ENCODE measurements at places on chromosomes 4 and X.

DNA sequence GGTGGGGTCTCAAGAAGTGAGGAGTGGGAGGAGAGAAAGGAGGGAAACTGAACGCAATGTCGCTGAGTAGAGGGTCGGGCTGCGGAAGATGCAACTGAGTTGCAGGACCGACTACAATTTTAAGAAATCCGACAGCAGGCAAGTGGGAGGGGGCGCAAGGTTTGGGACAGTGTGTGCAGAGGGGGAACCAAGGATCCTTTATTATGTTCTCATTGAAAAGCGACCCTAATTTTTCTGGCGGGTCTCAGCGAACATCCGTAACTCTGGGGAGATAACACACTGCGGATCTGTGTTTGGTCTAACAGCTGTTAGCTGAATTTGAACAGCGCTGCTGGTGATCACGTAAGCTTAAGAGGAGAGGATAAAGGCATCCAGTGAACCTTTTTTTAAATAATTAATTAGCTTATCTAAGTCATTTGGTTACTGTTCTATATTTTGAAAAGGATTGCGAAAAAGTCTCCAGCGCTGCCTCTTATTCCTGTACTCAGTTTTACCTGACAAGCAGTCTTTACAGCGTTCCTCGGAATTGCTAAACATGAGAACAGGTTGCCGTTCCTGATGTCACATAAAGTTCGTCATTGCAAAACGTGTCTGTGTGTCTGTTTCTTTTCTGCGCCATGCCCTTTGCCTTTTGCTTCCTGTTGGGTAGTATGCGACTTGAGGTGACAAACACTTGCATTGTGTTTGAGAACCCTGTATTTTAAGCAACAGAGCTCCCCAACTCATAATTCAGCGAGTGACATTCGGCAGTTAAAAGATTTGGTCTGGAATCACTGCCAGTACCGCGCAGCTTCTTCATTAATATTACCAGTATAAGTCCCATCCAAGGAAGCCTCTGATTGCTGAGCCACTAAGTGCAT lies 1.3 kb downstream of the HTR2C start:
- no peak for DNase-seq

DNA sequence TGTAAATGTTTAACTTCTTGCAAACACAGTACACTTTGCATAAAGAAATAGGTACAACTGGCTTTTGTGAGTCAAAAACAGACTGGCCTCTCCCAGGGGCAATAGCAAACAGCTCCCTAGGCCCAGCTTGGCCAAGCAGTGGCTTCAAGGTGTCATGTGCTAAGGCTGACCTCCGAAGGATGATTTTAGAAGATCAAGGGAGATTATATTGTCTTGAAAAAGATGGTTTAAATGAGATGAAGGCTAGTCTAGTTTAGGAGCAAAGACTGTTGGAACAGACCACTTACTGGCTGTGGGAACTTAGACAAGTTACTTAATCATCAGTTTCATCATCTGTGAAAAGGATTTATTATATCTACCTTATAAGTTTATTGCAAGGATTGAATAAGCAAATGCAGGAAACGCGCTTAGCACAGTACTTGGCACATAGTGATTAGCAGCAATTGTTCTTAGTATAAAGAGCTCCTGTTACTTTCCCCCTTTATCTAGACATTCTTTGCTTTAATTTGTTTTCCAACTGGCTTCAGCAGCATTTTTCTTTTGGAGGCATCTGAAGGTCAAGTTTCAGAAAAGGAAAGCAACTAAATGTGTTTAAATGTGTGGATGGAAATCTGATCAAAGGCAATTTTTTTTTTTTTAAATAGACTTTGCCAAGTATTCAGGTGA lies 17.2 kb downstream of the ANXA3 start:
- DNase-seq, result no peak

DNA sequence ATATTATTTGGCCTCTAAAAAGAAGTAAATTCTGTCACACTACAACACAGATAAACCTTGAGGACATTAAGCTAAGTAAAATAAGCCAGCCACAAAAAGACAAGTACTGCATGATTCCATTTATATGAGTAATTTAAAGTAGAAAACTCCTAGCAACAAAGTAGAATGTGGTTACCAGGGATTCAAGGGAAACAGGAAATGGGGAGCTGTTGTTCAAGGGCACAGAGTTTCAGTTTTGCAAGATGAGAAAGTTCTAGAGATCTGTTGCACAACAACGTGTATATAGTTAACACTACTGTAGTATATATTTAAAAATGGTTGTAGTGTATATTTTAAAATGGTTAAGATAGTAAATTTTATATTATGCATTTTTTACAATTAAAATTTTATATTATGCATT lies 25.4 kb downstream of the SEC31A start:
- peak; percentile 52 for DNase-seq

- DNase-seq, result peak; percentile 27
Measured at GRCh38 chrX:110992611-110993010, 103.4 kb upstream of the PAK3 start.

DNA sequence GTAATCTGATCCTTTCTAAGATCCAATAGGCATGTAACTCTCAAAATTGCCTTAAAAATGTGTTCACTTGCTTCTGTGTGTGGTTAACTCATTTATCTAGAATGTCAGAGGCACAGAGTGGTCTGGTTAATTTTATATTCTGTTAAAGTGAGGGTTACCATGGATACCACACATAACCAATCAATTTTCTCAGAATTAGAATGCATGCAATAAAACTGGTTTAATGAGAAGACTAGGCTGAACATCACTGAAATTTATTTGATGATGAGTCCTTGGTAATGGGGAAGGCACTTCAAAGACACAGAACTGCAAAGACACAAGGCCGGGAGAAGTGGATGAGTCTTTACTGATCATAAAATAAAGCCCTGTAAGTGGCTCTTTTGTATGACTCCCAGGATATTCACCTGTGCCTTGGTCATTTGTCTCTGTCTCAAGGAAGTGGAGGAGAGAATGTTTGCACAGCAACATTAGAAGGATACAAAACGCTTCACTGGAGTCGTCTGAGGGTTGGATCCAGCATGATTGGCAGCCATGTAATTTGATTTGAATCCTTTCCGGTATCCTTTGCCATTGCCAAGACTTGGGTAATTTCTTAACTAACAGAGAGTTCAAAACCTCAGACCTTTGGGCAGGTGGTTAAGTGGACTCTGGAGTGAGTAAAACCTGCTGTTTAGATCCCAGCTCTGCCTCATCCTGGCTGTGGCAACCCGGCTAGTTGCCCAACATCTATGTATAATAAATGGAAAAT lies 94.0 kb upstream of the RBPJ start:
- DNase-seq, result no peak

DNA sequence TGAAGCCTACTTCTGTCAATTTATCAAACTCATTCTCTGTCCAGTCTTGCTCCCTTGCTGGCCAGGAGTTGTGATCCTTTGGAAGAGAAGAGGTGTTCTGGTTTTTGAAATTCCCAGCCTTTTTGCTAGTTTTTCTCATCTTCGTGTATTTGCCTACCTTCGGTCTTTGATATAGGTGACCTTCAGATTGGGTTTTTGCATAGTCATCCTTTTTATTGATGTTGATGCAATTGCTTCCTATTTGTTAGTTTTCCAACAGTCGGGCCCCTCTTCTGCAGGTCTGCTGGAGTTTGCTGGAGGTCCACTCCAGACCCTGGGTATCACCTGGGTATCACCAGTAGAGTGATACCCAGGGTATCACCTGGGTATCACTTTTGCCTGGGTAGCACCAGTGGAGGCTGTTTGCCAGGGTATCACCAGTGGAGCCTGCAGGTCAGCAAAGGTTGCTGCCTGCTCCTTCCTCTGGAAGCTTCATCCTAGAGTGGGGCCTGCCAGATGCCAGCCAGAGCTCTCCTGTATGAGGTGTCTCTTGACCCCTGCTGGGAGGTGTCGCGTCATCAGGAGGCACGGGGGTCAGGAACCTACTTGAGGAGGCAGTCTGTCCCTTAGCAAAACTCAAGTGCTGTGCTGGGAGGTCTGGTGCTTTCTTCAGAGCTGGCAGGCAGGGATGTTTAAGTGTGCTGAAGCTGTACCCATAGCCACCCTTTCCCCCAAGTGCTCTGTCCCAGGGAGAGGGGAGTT lies 684.2 kb downstream of the PCDH18 start:
- DNase-seq, result no peak

DNA sequence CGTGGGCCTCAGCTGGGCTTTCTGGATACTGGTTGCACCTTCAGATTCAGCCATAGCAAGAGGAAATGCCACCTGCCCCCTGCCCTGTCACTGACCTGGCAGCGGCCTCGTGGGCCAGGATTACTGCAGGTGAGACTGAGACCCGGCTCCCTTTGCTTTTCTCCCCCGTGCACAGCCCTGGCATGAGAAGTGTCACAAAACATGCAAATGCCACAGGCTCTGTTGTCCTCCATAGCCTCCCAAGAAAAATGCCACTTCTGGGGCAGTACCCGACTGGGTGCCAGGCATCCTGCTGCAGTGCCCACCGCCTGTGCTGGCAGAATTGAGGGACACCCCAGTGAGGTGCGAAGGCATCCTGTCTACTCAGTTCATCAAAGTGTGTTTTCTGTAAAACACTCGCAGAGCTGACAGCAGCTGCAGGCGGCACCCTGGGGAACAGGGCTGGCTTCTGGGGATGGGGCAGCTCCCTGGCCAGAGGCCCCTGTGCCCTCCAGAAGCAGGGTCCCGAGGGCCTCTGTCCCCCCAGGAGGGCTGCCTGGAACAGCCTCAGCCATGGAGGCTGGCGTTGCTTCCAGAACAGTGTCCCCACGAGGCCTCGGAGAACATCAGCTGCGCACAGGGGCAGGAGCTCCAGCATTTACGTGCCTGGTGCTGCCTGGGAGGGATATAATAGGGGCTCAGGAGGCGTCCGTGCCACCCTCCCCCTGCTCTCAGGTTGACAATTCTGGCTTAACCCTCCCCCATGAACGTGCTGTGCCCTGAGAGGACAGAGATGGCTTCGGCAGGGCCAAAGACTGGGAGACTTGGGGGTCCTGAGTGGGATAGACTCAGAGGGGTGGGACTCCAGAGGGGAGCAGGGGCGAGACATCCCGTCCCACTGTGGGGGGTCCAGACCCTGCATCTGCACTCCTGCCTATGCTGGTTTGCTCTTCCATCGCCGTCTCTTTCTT lies 99.5 kb upstream of the NKX1-1 start:
- DNase-seq, result no peak

DNA sequence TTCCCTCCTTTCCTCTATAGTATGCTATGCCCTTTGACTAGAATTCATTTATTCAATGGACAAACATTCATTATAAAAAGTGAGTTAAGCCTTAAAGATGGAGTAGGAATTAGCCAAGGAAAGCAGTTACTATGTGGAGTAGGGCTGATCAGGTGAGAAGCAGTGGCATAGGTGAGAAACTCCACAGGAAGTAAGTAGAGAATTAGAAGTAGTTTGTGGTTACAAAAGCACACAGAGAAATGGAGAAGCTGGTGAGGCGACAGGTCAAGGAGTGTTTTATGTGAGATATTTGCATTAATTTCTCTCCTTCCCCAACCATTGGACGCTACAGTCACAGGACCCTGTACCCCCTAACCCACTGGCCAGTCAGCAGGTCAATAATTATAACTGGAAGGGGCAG lies 30.6 kb downstream of the SETD7 start:
- DNase-seq, result peak; percentile 40

- no peak for DNase-seq
Measured at GRCh38 chr4:86926435-86927086, 8.2 kb upstream of the AFF1 start.

GRCh38 chr4:177251237-177251636 lies 58.4 kb upstream of the NEIL3 start:
- no peak for DNase-seq

GRCh38 chrX:110944311-110944750 lies 148.7 kb upstream of the CHRDL1 start:
- no peak for DNase-seq

DNA sequence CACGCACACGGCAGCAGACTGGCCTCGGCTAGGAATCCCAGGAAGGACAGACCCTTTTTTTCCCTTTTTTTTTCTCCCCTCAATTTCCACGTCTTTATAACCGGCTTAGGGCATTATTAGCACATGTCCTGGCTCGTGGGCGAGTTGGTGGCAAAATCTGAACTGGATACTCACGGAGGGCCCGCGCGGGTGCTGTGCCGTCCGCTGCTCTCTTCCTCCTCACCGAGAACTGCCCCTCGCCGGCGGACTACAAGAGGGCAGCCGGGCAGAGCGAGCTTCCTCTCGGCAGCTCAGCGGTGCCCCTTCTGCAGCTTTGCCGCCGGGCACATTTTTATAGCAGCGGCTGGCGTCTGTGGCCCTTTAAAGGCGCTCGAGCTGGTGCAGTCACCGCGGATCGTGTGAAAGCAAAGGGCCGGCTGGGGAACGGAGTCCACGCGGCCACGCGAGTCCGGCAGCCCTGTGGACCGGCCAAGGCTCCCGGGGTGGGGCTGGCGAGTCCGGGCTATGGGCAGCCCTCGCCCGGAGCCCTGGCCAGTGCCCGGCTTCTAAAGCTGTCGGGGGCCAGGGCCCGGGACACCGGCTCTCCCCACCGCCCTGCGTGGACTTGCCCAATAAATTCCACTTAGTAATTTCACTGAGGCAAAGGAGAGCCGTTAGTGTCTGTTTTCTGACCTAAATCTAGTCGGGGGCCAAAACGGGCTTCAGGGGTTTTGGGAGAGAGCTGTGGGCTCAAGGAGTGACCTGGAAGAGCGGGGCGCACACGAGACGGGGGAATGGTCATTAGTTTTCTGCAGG lies 1.3 kb upstream of the CITED1 start:
- DNase-seq, result peak; percentile 34
